Kidney (tissue), 22 donors: ENCODE measurements at places on chromosomes 7 and 10. TPM values are rescaled to one million over a fixed set of nuclear protein-coding genes. Genes with fewer than 3 reads are reported as not detected.

The TMEM236 gene
- polyA plus RNA-seq: 0.09 TPM

The WDR91 gene
- 27.8 TPM for polyA plus RNA-seq

The NUTM2A gene
- polyA plus RNA-seq: 1.3 TPM

The AMPH gene
- polyA plus RNA-seq: 1.4 TPM

The TEX47 gene
- not detected for polyA plus RNA-seq

The ADRA2A gene
- 1.2 TPM for polyA plus RNA-seq

The SEMA4G gene
- polyA plus RNA-seq: 23.5 TPM

The GRM3 gene
- not detected for polyA plus RNA-seq

The SPDYE1 gene
- polyA plus RNA-seq: not detected

The CEP55 gene
- 0.39 TPM for polyA plus RNA-seq

The OR2A1 gene
- not detected for polyA plus RNA-seq

The NACAD gene
- polyA plus RNA-seq: 5.0 TPM

The NYAP1 gene
- polyA plus RNA-seq: 0.69 TPM

The CALCR gene
- polyA plus RNA-seq: 0.97 TPM

The LIMK1 gene
- 9.1 TPM for polyA plus RNA-seq

The GIMAP4 gene
- polyA plus RNA-seq: 28.9 TPM

The ZNF862 gene
- polyA plus RNA-seq: 5.7 TPM

The PAX4 gene
- polyA plus RNA-seq: not detected

The CHAT gene
- polyA plus RNA-seq: not detected

The TAS2R41 gene
- not detected for polyA plus RNA-seq

The PNLIPRP3 gene
- polyA plus RNA-seq: not detected

The CELF2 gene
- polyA plus RNA-seq: 1.7 TPM

The CYP2C8 gene
- 0.69 TPM for polyA plus RNA-seq

The IL15RA gene
- 6.8 TPM for polyA plus RNA-seq

The MBL2 gene
- polyA plus RNA-seq: not detected
